Spinal cord (tissue), 10 donors: ENCODE measurements at places on chromosomes 13 and 19. TPM values are rescaled to one million over a fixed set of nuclear protein-coding genes. Genes with fewer than 3 reads are reported as not detected.

DNA sequence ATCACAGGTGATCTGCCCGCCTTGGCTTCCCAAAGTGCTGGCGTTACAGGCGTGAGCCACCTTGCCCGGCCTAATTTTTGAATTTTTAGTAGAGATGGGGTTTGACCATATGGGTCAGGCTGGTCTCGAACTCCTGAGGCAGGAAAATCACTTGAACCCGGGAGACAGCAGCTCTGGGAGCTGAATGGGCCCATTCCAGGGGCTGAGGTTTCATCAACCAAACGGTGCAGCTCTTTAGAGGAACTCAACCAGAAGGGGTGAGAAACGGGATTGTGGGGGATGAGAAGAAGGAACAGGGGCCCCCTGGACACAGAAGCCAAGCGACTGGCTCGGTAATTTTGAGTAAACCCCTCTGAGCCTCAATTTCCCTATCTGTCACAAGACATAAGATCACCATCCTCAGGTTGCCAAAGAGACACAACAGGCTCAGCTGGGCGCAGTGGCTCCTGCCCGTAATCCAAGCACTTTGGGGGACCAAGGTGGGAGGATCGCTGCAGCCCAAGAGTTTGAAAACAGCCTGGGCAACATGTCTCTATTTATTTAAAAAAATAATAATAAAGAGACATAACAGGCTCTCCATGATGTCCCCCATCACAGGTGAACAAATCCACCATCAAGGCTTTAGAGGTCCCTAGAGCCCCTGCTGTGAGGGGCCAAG, 562 bp downstream of the IQCN start:
- no peak for DNase-seq

- DNase-seq = no peak
These were observed 57.2 kb upstream of the KLF12 start for GRCh38 chr13:74191410-74191809.

GRCh38 chr13:46183018-46183946, 1.3 kb upstream of the LCP1 start:
- DNase-seq = no peak

GRCh38 chr13:49638030-49638743, 9.9 kb downstream of the ARL11 start:
- DNase-seq = no peak

GRCh38 chr19:30344446-30345425, 27.4 kb upstream of the ZNF536 start:
- DNase-seq = no peak

The PRR12 gene
- total RNA-seq = 8.2 TPM

The RASGRP4 gene
- 1.2 TPM for total RNA-seq

The FXYD7 gene
- 34.3 TPM for total RNA-seq
